ENCODE measurements at places on chromosomes 5 and 9.

DNA sequence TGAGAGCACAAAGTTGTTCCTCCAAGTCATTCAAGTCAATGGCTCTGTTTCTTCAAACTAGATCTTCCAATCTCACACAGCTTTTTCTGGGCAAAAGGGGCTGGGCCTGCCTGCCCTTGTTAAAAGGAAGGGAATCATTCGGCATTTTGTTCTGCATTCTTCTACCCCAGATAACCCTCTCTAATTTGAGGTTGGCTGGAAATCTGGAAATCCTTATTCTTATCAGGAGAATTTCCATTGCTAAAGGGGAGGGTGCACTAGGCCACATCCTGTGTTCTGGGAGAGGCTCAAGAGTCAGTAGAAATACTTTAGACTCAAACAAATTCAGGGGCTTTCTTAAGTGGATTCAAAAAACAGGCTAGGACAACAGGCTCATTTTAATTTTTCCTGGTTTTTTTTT, 384.7 kb upstream of the ZNF462 start:
- no peak for DNase-seq

- DNase-seq, result peak; percentile 83
These were observed 2.0 kb downstream of the NR2F1-AS1 start for GRCh38 chr5:93578813-93579691.

- no peak for DNase-seq
These were observed 401.4 kb downstream of the PSAT1 start for GRCh38 chr9:78698371-78698770.

GRCh38 chr5:149745943-149746324, 15.8 kb downstream of the PPARGC1B start:
- DNase-seq, result no peak

DNA sequence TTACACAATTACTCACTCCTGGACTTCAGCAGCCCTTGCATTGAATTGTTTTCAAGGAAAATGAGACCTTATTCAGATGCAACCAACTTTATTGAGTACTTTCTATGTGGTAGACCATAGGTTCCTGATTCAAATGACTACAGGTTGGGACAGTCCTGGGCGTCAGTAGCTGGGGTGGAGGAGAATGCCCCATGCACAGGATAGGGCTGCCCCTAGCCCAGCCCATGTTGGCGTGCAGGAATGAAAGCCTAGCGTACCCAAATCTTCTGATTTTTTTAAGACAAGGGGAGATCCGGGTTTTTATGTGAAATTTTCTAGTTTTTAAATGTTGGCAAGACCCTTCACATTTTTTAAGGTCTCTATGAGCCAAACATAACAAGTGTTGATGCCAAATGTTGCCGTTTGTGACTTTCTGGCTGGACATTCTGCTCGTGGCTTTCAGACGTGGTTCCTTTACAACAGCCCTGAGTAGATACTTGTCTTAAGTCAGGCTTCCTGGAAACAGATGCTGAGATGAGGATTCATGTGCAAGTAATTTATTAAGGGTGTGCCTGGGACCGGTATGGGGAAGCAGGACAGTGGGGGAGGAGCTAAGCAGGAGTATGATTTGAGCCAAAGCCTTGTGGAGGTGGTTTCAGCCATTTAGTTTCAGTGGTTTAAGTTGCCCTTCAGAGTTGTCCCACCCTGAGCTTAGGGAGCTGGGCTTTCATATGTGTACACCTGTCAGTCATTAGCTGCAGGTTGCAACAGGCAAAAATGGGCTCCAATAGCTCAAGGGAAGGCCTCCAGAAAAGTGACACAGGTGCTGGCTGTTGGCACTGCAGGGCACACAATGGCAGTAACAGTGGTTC, 154.1 kb downstream of the NTRK2 start:
- no peak for DNase-seq

All from cardiac fibroblast (primary cell).